ENCODE measurements at places on chromosomes 7 and 10.

- no peak for DNase-seq
These were observed 8.7 kb upstream of the LIPM start for GRCh38 chr10:88793712-88794299.

DNA sequence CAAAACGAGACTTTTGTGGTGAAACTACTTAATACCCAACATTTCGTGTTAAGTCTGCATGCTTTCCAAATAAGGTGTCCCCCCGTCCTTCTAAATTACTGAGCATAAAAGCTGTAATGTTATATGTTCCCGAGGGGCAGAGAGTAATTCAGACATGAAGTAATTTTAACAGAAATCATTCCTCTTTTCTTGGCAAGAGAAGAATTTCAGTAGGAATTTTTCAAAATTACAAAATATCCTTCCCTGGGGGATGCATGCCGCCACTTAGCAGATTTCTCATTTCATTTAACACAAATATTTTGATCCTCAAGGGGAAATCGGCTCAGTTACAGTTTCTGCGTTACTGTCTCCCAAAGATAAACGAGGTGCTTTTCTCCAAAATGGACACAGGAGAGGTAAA is 213.2 kb upstream of the RHOBTB1 start:
- DNase-seq: no peak

- peak; percentile 86 for DNase-seq
These were observed 5.7 kb downstream of the PON1 start for GRCh38 chr7:95318501-95319100.

GRCh38 chr10:78616125-78616695 is 452.6 kb upstream of the ZMIZ1 start:
- no peak for DNase-seq

- peak; percentile 26 for DNase-seq
These were observed 21.6 kb upstream of the UNCX start for GRCh38 chr7:1210979-1211608.

DNA sequence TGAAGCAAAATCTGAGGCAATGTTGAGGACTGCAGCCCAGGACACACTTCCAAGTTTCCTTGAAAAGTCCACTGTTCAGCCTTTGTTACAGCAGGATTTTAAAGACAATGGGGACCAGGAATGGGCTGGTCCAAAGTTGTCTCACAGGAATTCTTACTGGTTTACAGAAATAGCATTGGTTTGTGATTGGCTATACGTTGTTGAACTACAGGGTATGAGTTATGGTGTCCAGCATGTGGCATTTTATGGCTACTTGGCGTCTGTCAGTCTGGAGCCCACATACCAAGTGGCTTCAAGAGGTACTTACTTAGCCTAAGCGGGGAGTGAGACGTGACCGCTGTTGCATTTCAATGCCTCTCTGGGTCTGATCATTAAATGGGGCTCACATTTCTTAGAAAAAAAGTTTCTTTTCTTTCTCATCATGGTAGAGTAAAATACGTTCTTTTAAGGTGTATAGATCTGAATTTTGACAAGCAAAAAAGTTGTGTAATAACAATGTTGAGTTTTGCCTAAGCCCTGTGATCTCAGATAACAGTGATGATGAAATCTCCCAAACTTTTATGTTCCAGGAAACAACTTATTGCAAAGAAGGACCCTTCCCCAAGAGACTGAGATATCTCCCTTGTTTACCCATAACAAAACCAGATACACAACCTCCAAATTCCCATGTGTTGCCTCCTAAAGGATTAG is 100.0 kb upstream of the TRIM24 start:
- DNase-seq: no peak

GRCh38 chr10:19620811-19621210 is 195.4 kb upstream of the PLXDC2 start:
- DNase-seq: no peak

GRCh38 chr10:112954974-112955581 is 5.0 kb downstream of the TCF7L2 start:
- DNase-seq: no peak

DNA sequence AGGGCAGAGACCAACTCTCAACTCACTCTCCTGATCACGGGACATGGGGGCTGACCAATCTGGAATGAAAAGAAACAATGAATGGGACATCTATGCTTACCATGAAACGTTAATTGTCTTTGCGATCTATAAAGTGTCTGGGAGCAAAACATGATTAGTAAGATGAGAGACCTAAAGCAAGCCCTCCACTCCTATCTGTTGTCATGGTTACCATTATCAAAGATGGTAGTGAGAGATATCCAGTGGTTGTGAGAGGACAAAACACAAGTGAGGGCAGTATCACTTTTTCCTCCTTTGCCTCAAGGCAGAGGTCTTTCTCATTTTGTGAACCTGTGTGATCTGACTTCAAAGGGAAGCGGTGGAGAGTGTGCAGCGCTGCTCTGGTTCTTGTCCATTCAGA is 130.1 kb downstream of the LSM5 start:
- no peak for DNase-seq

GRCh38 chr7:115124409-115124939 is 202.6 kb downstream of the MDFIC start:
- DNase-seq: no peak

All from NCI-H1694 treated with DMSO at 0.1 percent for 48 hours (cell line).